H1 (cell line): ENCODE measurements at places on chromosomes 7 and 10.

- DNase-seq = no peak
Observed at GRCh38 chr10:13917791-13918190, 331.0 kb downstream of the PRPF18 start.

- DNase-seq = no peak
Observed at GRCh38 chr7:151131224-151131591, 36.3 kb downstream of the GBX1 start.

- no peak for DNase-seq
Observed at GRCh38 chr7:28205506-28205905, 24.9 kb upstream of the JAZF1 start.

DNA sequence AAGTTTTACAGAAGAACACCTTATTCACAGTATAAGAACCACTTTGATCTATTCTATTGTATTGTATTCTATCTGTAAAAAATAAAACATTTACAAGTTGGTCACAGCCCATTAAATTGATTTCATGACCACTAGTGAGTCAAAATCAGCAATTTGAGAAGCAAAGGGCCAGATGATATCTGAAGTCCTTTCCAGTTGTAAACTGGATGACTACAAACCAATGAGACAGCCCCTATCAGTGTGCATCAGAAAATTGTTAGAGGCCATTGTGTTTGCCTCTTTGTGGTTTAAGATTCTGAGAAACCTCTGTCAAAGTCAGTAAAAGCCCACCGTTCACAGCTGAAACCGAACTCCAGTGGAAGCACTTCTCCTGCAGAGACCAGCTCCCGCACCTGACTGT, 54.8 kb downstream of the TBXAS1 start:
- no peak for DNase-seq

GRCh38 chr7:155208681-155209477, 88.8 kb upstream of the INSIG1 start:
- no peak for DNase-seq

- DNase-seq = no peak
Observed at GRCh38 chr10:59687657-59688056, 22.0 kb downstream of the SLC16A9 start.

GRCh38 chr10:86522510-86522855, 891 bp upstream of the WAPL start:
- DNase-seq = no peak
